Activated T-helper 9 cell treated with anti-CD3 and anti-CD28 coated beads, Interleukin-2, amount 50 U/mL, for 16 hours (primary cell): ENCODE measurements at places on chromosomes 6 and 20.

DNA sequence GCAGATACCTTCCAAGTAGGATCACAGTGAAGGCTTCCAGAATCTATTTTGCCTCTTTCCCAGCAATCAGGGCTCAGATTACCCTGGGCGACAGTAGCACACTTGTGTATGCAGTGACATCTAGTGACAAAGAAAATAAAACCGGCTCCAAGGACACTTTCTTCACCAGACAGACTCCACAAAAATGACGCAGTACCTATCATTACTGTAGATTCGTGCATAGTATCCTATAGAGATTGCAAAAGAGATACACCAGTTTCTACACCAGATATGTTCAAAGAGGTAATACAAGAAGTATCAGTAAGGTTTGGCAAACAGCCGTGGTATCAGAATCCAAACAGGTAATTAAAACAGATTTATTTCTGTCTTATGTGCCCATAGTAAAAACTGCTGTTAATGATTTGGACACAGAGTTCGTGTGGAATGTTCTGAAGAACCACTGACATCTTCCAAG is 600.4 kb upstream of the JAG1 start:
- DNase-seq: no peak

GRCh38 chr20:53428996-53429395 is 164.6 kb downstream of the ZNF217 start:
- no peak for DNase-seq

- no peak for DNase-seq
Observed at GRCh38 chr6:110366256-110366655, 8.1 kb upstream of the METTL24 start.

DNA sequence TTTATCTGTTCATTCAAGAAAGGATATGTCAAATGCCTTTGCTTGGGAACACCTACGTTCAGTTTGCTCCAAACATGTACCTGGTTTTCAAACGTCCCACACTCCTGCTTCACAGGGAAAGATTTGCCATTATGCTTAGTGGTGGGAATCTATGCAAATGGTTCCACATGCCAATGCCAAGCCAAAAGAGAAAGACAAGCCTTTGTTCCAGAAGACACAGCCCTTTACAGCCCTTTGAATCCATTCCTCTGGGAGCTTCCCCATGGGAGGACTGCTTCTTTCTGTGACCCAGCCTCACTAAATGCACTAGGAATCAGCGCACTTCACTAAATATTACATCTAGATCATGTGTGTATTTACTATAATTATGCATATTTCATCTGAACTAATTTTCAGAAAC is 619.5 kb downstream of the PRKN start:
- DNase-seq: no peak

DNA sequence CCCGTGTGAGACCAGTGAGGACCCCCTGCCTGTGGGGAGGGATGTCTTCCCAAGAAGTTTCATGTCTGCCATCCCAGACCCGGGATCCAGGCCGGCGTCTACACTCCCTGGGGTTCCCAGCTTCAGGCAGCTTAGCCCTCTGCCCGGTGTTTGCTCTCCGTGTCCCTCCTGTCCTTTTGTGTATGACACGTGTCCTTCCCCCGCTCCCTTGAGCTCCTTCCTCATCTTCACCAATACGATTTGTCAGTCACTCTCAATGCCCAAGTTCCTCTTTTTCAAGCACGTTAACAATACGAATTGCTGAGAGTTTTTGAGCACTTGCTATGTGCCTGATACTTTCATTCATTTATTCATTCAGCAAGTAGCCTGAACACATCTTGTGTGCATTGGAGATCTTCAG is 115.6 kb upstream of the PTPN1 start:
- no peak for DNase-seq

DNA sequence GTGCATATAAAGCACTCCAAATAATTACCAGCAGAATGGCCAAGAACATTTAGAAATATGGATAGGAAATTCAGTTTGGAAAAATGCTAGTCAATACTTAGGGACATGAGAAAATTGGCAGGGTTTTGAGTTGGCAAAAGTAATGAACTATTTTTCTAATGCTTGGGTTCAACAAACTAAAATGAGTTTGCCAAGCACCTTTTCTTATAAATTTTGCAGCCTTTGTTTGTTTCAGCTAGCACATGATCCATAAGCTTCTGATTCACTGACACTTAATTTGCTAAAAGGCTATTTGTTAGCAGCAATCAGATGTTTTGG is 324.8 kb downstream of the QKI start:
- DNase-seq: no peak

GRCh38 chr20:24118034-24118433 is 129.5 kb upstream of the GGTLC1 start:
- no peak for DNase-seq

- no peak for DNase-seq
Observed at GRCh38 chr6:30206799-30207618, 6.2 kb downstream of the TRIM26 start.

GRCh38 chr6:7507600-7507999 is 33.9 kb upstream of the DSP start:
- DNase-seq: no peak

DNA sequence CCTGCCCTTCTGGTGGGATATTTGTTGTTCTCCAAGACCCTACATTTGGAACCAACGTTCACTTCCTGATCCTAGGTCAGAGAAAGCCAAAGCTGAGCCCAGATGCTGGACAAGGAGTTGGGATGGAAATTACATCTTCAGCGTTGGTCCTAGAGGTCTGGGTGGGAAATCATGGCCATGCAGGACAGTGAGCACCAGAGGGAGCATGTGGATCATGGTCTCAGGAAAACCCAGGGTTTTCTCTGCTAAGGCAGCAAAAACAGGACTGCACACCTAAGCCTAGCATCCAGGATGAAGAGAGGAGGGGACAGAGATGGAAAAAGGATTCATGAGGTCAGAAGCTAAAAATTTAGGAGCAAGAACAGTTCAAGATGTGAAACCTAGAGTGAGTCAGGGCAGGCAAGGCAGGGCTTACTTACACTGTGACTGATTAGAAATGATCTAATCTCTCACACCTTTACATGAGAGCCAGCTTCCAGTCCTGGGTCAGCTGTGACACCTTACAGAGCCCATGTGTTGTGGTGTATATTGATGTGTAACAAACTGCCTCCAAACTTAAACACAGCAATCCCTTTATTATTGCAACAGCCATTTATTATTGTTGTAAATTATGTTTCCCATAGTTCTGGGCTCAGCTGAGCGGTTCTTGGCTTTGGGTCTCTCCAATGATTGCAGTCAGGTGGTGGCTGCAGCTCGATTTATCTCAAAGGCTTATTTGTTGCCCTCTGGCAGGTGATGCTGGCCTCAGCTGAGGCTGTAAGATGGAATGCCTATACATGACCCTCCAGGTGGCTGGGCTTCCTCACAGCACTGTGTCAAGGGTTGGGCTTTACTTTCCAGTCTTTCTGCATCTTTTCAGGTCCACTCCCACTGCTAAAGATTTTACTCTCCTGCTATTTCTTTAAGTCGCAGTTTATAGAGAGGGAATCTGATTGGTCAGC is 6.5 kb downstream of the C20orf202 start:
- DNase-seq: no peak

DNA sequence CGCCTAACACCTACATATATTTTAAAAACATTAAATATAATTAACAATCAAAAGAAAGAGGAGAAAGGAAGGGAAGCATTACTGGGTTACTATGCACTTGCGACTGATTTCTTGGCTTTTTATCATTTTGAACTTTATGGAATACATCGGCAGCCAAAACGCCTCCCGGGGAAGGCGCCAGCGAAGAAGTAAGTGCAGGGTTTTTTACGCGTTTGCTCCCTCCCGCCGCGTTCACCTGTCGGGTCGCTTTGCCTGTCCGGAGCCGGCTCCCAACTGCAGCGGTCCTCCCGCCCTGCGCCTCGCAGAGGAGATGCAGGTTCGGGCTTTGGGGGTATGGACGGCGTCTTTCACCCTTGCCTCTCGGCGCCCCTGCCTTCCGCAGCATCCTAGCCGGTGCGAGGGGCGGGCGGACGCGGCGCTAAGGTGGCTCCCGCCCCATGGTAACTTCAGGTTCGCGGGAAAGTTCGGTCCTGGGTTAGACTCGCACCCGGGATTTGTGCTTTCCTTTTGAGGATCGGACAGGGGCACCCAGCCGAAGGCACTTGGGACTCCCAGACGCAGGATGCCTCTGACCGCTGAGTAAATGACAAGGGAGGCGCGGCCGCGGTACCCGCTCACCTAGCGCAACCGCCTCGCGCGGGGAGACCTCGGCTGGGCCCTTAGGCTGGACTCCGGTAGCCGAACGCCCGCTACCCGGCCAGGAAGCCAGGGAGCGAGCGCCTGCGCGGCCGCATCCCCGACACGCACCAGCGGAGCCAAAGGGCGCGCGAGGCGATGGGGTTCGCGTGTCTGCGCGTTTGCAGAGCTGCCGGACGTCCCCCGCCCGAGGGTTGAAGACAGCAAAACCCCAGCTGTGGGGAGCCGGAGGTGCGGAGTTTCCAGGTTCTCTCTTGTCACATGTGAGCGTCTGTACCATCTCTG is 891 bp downstream of the RSPO3 start:
- DNase-seq: no peak

DNA sequence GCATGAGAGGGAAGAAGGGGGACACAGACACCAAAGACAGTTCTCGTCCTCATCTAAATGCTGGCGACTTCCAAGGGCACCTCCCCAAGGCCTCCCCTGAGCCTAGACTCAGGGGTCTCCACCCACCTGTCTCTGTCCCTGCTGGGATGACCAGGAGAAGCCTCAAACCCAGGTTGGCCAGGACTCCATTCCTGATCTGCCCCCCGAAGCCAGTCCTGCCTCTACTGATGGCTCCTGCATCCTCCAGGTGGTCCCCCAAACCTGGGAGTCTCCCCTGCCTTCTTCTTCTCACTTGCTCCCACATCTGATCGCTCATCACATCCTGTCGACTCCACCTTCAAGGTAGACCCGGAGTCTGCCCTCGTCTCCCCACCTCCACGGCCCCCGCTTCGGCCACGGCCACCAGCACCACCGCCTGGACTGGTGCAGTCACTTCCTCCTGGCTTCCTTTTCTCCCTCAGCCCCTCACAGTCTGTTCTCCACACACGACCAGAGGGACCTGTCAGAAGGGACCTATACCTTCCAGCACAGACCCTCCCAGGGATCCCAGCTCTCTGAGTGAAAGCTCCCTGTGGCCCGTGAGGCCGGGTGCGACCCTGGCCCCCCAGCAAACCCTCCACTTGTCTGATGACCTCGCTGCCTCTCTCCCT is 92.1 kb downstream of the CEBPB start:
- no peak for DNase-seq
